ENCODE measurements at places on chromosomes 13 and 19.

DNA sequence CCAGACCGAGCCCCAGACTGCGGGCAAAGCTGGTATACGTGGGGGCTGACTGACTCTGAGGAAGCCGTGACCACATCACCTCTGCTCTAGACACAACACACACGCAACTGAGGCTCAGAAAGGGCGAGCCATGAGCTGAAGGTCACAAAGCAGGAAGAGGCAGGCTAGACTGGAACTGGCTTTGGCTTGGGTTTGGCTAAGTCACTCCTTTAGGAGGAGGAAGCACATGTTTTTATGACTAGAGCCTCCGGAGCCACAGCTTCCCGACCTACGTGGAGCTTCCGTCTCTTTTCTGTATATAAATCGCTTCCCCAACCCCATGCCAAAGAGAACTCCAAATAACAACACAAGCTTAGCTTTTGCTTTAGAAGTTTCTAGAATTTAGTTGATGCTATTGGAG is 48.0 kb downstream of the RFX2 start:
- DNase-seq, result no peak

GRCh38 chr19:33416307-33417215 is 43.1 kb downstream of the CEBPG start:
- peak; percentile 42 for DNase-seq

- DNase-seq, result no peak
Measured at GRCh38 chr19:31706691-31707620, 357.7 kb upstream of the TSHZ3 start.

- peak; percentile 64 for DNase-seq
Measured at GRCh38 chr19:38543807-38544568, 73.8 kb downstream of the MAP4K1 start.

- no peak for DNase-seq
Measured at GRCh38 chr19:36577271-36577996, 4.3 kb upstream of the ZNF529 start.
